ENCODE measurements at places on chromosomes 4 and X.
A peak's percentile ranks its signal among the peaks of the same experiment; 100 is the strongest.

GRCh38 chr4:47271291-47271690, 192.2 kb downstream of the COMMD8 start:
- DNase-seq = no peak

GRCh38 chrX:56366901-56367300, 134.7 kb downstream of the KLF8 start:
- no peak for DNase-seq

- no peak for DNase-seq
Measured at GRCh38 chr4:87353592-87353991, 30.9 kb upstream of the HSD17B13 start.

GRCh38 chrX:84340968-84341367, 153.0 kb upstream of the RPS6KA6 start:
- DNase-seq = no peak

DNA sequence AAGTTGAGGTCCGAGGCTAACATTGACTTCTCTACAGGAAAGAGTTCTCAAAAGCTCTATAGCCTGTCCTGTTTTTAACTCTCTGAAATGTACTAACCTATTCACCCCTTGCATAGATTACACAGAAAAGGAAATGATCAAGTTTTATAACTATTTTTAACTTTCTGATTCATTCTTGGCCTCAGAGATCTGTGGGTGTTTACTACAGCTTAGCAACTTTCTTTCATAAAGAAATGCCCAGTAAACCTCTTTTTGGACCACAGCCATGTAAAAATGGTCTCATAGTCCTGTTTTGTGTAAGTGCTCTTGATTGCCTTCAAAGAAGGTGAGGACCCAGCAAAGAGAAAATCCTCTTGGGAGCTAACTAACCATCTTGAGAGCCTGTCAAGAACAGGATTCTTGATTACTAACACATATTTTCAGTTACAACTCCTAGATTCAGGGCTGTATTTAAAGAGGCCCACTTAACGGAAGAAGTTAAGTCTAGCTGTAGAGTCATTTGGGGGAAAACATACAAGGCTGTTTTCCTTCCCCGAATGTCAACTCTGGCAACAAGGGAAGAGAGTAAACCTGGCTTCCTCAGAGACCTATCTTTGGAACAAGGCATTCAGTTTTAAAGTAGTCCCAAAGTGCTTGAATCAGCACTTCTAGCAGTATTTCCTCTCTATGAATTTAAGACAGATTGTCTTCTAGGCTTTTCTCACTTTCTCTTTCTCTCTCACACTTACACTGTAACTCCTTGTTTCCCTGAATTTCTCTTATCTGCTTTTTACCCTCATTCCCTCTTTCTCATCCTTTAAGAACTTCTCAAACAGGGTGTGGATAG, 78.2 kb downstream of the IL21 start:
- DNase-seq = no peak

DNA sequence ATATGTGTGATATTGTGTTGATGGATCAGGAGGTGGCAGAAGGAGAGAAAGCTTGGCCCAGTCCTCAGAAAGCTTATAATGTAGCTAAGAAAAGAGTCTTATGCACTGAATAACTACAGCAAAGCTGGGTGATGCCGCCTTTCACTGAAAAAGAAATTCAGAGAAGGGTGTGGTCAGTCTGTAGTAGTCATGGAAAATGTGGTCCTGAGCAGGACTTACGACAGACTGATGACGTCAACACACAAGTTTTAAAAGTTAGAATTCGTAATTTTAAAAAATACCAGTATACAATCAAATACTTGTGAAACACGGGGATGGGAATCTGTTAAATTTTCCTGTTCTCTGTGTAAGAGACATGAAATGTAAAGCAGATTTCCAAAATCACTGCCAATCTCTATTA, 87.0 kb upstream of the RAPGEF2 start:
- no peak for DNase-seq

DNA sequence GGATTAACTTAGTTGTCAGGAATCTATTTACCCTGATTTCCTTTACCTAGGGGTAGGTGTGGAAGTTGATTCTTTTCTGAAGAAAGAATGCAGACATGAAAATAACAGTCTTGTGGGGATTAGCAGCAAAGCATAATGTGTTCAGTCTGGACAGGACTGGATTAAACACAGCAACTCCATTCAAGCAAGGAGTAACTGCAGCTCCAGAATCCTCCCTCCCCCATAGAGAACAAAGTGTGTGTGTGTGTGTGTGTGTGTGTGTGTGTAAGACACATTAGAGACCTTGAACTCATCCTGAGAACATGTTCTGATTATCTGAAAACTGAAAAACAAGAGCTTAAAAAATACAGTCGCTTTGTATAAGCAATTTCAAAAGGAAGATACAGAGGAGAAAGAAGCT, 9.3 kb downstream of the C4orf54 start:
- no peak for DNase-seq

GRCh38 chrX:71533516-71533850, 579 bp downstream of the OGT start:
- peak; percentile 26 for DNase-seq

GRCh38 chr4:152039023-152039481, 278.2 kb upstream of the GATB start:
- no peak for DNase-seq

- no peak for DNase-seq
Measured at GRCh38 chr4:43586813-43587212, 694.3 kb downstream of the GRXCR1 start.

DNA sequence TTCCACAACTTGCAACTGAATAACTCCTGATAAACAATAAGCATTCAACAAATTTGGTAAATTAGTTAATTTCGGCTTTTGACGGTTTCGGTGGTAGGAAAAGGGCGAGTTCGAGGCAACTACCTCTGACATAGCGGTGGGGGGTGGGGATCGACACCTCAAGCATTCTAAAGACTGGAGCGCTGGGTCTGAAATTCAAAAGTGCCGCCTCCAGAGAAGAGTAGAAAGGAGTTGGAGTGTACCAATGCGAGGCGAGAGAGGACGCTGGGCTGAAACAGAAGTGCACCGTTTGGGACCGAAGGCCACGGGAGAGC, 725 bp downstream of the SMC1A start:
- no peak for DNase-seq

DNA sequence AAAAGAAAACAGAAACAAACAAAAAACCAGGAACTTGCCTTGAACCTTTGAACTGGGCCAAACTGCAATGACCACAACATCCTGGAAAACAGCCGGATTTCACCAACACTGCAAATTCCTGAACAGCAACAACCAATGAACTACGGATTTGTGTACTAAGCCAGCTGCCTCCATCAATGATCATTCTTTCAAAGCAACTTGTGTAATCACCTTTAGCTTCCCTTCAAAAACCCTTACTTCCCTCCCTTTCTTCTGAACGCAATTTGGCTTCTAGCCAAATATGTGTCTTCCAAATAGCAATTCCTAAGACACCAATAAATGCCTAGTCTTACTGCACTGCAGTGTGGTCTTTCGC, 98.5 kb upstream of the FAM47C start:
- no peak for DNase-seq

DNA sequence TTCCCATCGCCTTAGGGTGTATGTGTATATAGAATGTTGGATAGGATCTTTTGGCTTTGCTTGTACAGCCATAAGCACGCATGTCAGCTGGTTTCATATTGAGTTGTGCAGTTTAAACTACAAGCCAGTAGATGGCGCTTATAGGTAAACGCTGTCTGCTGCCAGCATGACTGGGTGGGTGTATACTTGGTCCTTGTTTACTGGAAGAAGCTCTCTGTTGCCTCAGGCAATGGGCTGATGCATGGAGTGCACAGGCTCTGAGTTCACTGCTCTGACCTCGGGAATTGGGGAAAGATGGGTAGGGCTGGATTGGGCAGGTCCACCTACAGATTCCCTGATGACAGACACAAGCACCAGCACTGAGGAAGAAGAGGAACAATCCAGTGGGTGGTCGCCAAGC, 831.5 kb downstream of the STIM2 start:
- peak; percentile 32 for DNase-seq

GRCh38 chrX:111309083-111309482, 38.8 kb upstream of the CAPN6 start:
- no peak for DNase-seq

DNA sequence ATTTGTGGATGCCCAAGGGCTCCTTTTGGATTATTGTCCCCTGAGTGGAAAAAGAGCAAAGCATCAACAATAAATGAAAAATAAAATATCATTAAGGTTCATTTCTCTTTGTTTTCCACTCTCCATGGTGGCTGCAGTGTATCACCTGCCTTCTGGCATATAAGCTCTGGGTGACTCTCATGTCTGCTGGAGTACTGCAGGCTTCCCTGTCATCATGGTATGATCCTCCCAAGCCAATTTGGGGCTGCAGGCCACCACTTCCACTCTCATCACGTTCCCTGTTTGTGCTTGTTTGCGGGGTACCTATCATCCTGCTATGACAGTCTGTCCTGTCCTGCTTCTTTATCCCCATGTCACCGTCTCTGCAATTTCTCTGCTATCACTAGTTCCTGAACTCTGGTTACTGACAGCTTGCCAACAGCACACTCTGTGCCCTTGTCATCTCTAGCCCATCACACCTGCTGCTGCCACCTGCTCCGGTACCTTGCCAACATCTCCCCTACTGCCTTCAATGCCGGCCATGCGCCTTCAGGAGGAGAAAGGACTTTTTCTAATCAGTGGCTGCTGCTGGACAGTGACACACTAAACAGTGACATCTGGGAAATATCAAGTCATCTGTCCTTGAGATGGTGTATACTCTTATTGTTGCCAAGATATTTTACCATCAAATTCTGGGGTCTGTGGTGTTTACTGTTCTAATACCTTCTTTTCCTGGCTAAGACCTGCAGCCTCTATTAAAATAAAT, 23.0 kb upstream of the FGF5 start:
- no peak for DNase-seq

DNA sequence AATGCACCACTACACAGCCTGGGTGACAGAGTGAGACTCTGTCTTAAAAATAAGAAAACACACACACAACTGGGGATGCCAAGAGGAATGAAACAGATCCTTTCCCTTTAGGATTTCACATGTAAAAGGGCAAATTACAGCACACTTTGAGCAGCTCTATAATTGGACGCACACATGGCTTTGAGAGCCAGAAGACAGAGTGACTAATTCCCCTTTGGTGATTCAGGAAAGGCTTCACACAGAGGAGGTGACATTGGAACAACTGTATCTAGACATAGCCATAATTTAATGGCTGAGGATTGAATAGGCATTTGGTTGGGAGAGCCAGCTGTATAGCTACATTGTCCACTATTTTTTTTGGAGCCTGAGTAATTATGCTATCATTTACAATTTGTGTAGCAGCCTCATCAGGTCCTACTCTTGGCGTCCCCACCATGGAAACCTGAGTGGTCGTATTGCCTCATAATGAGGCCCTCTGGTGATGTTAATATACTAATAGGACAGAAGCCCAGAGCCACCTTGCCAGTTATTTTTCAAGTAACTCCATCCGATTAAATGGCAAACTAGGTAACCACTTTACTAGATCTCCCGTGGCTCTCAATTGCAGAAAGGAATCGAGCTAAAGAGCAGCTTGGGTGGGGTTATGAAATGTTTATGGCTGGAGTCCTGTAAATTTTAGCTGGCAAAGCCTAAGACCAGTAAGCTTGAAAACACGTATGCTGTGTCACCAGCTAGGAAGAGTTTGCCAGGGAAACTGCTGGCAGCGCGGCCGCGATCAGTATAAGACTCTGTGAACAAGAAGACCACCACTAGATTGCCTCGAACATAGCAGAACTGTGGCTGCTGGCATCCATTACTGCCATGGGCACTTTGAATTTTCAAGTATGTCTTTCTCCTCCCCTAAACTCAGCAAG, 8.5 kb upstream of the PPEF1 start:
- DNase-seq = no peak

DNA sequence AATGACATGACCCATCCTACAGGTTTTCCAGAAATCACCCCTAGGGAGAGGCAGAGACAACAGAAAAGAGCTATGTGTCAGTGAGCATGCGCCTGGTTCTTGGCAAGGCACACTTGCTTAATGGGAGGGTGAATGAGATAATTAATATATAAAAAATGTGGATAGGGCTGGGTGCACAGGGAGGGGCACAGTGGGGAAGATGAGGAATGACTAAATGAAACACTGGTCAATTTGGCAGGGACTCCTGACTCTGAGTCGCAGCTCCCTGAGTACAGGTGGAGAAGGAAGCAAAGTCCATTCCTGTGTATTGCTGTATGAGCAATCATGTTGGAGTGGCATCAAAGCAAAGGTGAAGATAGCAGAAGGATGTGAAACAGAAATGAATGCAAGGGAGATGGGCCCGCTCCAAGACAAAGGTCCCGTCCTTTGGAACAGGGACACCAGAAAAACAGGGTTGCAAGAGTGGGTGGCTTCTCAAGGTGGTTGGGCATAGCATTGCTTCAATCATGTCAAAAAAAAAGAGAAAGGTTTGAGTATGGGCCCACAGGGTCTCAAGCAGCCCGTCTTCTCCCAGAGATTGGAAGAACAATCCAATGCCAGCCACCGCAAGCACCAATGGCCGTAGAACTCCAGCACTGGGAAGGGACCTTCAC, 278.4 kb upstream of the AGTR2 start:
- DNase-seq = no peak

- DNase-seq = no peak
Measured at GRCh38 chr4:145957302-145957701, 18.7 kb upstream of the ZNF827 start.

DNA sequence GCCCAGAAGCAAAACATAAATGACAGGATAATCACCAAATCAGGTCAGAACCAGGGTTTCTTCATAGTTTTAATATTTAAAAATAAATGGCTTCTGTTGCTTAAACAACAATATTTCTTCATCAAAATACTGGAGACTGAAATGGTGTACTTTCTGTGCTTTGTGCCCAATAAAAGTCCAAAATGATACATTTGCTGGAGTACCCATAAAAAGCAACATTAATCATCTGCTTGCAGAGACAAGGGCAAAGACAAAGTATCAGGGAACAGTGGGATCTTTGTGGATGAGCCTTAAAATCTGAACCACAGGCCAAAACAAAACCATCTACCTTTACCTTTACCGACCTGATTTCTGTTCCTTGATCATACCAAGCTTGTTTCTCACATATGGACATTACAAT, 683.9 kb upstream of the ATOH1 start:
- DNase-seq = no peak

- no peak for DNase-seq
Measured at GRCh38 chrX:129741880-129742758, 3.3 kb downstream of the XPNPEP2 start.

- no peak for DNase-seq
Measured at GRCh38 chr4:15233626-15234025, 194.2 kb upstream of the C1QTNF7 start.

DNA sequence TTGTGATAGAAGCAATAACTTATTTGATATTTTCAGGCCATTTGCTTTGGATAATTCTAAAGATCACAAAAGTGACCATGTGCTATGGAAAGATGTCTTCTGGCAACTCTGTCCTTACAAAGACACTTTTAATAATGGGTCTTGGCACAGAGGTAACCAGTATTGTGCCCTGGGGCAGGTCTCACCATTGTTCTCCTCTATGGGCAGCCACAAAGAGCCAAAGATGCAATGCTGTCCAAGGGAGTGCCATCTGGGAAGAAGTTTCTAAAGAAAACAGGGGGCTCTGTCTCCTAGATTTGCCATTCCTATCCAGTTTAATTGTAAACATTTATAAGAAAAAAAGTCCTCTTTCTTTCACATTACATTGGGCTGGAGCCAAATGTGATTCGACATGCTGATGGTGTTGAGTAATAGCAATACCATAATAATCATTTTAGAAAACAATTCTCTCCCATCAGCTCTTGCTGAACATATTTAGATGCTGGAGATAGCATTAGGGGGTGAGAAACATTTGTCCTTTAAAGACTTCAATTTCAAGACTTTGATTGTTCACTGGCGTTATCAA, 179.9 kb downstream of the KIT start:
- no peak for DNase-seq

- no peak for DNase-seq
Measured at GRCh38 chr4:679104-679481, 4.8 kb downstream of the MYL5 start.

- DNase-seq = no peak
Measured at GRCh38 chr4:15005474-15006115, 3.3 kb downstream of the CPEB2 start.
